ENCODE measurements at places on chromosomes 5 and 9. TPM values are rescaled to one million over a fixed set of nuclear protein-coding genes. Genes with fewer than 3 reads are reported as not detected.

GRCh38 chr5:67963789-67964519, 251.6 kb upstream of the PIK3R1 start:
- DNase-seq, result no peak

GRCh38 chr9:93258818-93259489, 75.0 kb downstream of the WNK2 start:
- DNase-seq, result no peak

GRCh38 chr9:32378993-32379729, 5.3 kb upstream of the ACO1 start:
- DNase-seq, result no peak

Gene PCDHGA9
- 1.1 TPM for total RNA-seq

DNA sequence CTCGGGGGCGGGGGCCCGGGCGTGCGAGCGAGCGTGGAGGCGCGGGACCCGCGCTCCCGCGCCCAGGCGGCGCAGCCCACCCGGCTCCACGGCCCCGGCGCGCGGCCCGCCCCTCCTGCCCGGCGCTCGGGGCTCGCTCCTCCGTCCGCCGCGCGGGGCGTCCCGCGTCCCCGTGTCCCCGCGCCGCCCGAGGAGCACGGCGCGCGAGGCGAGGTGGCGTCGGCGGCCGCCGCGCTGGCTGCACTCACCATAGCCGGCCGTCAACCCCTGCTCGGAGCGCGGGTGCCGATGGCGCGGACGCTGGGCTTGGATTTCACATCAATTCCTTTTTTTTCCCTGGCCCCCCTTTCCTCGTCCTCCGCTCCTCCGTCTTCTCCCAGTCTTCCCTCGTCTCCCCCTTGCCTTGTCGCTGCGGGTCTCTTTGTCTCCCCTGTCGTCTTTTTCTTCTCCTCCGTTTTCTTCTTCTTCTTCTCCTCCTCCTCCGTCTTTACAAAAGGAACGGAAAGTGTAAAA, 494 bp downstream of the PTCH1 start:
- no peak for DNase-seq

DNA sequence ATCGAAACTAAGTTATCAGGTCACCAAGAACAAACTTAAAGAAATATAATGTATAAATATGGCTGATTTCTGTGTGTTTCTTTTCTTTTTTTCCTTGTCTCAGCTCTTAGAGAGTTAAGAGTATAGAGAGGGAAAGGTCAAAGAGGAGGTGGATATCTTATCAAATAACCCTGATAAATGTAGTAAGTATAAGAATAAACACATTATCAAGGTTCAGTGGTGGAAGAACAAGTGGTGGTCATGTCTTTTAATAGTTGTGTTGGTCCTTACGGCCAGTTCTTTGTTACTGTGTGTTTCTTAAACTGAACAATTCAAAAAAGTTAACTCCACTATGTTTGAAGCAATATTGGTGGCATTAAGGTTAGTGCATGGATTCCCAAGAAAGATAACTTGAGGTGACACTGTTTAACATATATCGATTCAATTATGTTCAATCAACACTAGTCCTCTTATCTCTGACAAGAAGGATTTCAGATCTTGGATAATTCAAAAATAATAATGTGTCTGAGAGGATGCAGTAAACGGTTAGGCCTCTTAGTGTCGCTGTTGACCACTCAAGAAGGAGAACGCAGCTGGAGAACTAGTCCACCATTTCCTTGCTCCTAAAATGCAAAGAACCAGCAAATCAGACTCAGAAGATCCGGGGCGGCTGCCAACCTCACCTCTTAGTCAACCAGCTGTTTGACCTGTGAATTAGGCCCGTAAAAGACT, at the start of gene PCDHGA3:
Gene PCDHGA3 (plus strand): TSS at position 588 of the 711 bp plus-strand sequence. CDS start 205 bp downstream, outside the sequence.
- DNase-seq, result no peak

DNA sequence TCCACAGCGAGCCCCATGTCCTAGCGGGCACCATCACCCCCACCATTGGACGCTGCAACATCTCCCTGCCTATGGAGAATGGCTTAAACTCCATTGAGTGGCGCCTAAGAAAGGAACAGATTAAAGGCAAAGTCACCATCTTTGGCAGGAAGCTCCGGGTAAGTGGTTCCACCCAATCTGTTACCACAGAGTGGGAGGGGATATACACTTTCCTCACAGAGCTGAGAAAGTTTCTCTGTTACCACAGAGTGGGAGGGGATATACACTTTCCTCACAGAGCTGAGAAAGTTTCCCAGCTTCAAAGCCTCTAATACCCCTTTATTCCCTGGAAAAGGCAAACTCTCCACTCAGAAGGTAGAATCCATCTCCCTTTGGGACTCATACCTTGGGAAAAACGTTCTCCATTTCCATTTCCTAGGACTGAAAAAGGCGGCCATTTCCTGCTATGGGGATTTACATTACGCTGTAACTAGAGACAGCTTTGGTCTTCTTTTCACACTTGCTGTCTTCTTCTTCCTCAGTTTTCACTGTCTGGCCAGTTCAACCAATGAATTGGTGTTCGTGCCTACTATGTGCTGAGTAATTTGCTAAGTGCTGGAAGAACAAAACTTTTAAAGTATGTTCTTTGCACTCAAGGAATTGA, 63.4 kb upstream of the WWC1 start:
- DNase-seq, result no peak

DNA sequence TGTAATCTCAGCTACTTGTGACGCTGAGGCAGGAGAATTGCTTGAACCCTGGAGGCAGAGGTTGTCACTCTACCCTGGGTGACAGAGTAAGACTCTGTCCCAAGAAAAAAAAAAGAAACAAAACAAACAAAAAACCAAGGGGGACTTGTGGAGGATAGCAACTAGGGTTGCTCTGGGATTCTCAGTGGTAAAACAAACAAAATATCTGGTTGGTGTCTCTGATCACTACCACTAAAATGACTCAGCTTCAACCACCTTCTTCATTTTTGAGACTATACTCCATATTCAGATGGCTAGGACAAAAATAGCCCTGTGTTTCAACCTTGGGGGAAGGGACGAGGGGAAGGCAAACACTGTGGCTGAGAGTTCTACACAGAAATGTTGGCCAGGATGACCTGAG, 110.3 kb downstream of the ARRDC3 start:
- no peak for DNase-seq

All from H1 (cell line).